ENCODE measurements at places on chromosomes 4 and X.

DNA sequence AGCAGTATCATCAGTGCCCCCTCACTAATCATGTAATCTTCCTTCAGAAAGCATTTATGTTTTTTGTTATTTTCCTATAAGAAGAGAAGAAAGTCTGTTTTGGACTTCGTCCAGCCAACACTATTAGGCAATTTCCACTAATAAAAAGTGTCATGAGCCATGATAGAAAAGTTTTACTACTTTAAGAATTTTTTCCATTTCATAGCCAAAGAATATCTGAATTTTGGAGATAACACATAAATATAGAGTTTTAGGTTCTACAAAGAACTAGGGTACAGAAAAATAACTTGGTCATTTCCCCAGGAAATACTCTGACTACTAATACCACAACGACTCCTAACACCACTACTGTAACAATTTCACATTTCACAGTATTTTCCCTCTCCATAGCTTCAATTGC is 41.8 kb upstream of the VEGFC start:
- no peak for DNase-seq

GRCh38 chr4:158610790-158611189 is 60.9 kb downstream of the C4orf46 start:
- DNase-seq = no peak

DNA sequence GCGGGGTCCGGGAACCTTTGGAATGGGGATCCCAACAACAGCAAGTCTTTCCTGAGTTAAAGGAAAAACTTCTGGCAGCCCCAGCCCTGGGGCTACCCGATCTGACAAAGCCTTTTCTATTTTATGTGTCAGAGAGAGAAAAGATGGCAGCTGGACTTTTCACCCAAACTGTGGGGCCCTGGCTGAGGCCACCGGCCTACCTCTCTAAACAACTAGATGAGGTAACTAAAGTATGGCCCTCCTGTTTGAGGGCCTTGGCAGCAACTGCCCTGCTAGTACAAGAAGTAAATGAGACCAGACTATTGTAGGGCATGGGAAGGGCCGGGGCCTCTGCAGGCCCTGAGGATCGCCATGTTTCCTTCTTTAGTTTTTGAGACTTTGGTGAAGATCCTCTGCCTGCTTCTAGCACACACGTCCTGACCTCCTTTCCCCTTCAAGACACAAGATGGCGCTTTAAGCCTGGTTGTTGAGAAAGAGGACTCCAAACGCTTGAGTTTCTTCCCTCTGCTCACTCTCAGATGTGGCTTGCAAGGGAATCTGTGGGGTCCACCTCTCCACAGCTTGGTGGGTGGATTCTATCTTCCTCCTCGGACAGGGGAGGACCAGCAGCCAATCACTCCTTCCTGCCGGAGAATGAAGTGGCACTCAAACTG is 18.5 kb upstream of the DRD5 start:
- no peak for DNase-seq

GRCh38 chrX:136112286-136112685 is 35.0 kb upstream of the FHL1 start:
- no peak for DNase-seq

- DNase-seq = no peak
Measured at GRCh38 chr4:150939530-150939929, 75.6 kb downstream of the LRBA start.

DNA sequence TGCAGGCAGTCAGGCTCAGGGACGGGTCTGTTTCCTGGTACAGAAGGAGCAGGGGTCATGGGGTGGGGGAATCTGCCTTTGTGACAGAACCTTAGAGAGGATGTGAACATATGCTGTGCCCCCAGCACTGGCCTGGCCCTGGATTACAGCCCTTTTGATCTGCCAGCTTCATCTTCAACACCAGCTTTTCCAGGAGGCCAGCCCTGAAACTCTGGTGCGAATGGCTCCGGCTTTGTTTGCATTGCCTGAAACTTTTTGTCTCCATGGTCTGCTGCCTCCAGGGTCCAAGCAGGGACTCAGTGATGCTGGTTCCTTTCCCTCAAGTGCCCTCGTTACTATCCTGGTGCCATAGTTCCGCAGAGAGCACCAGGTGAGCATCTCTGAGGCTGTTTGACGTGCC is 2.1 kb downstream of the CNGA2 start:
- no peak for DNase-seq

- DNase-seq = no peak
Measured at GRCh38 chr4:121030711-121031110, 41.6 kb downstream of the NDNF start.

- DNase-seq = no peak
Measured at GRCh38 chrX:119604766-119605463, 1.3 kb downstream of the NKRF start.

GRCh38 chr4:94352996-94353395 is 10.4 kb upstream of the HPGDS start:
- DNase-seq = no peak

DNA sequence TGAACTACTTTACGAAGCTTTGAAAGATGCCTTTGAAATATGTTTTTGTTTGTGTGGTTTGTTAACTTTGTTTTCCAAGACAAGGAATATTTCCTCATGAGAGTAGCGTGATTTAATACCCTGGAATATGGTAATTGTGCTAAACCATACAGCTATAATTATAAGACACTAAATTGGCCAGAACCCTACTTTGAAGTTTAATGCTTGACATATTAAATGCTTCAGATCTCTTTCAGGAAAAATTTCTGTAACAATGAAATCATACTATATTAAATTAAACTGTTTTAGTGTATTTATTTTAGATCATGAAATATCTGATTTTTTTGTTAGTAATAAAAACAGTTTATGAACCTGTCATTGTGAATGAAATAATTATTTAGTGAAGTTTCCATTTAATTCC is 63.5 kb downstream of the DCLK2 start:
- DNase-seq = no peak

- DNase-seq = no peak
Measured at GRCh38 chr4:3657902-3658529, 108.2 kb upstream of the ADRA2C start.

DNA sequence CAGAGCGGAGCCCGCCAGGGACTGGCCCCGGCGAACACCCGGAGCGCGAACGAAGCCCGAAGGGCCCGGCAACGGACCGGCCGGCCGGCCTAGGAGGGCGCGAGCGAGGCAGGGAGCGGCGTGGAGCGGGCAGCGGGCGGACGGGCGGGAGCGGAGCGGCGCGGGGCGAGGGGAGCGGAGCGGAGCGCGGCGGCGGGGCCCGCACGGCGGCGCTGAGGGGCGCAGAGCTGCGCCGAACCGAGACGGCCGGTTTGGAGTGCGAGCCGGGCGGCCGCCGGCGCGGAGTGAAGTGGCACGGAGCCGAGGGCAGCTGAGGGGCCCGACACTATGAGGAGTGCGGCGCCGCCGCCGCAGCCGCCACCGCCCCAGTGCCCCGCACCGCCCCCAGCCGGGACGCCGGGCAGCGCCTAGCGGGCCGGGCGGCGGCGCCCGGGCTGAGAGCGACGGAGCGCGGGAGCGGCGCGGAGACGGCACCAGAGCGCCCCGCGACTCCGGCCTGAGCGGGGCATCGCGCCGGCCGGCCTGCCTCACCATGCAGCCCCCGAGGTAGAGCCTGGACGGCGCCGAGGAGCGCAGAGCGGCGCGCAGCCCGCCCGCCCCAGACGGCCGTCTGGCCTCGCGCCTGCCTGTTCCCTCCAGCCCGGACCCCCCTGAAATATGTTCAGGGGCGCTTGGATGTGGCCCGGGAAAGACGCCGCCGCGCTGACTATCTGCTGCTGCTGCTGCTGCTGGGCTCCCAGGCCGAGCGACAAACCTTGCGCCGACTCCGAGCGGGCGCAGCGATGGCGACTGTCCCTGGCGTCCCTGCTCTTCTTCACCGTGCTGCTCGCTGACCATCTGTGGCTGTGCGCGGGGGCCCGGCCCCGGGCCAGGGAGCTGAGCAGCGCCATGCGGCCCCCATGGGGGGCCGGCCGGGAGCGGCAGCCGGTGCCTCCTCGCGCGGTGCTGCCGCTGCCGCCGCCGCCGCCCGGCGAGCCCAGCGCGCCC is 793 bp downstream of the NALF2 start:
- no peak for DNase-seq

- no peak for DNase-seq
Measured at GRCh38 chr4:137266511-137266910, 265.8 kb downstream of the PCDH18 start.

DNA sequence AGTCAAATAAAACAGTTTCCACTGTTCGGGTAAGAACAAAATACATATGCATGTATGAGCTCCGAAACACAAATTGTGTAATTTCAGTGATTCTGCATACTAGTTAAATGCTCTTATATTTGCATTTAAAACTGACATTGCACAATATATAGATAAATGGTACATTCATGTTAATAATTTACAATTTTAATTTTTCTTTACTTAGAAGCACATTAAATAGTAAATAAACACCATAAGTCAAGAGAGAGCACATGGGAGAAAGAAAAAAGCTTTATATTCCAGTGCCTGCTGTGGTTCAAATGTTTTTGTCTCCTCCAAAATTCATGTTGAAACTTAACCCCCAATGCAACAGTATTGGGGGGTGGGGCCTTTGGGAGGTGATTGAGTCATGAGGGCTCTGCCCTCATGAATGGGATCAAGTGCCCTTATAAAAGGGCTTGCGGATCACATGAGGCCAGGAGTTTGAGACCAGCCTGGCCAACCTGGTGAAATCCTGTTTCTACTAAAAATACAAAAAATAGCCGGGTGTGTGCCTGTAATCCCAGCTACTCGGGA is 322.9 kb downstream of the BCOR start:
- DNase-seq = no peak

GRCh38 chr4:32429151-32429550 is 1709.0 kb downstream of the PCDH7 start:
- no peak for DNase-seq

DNA sequence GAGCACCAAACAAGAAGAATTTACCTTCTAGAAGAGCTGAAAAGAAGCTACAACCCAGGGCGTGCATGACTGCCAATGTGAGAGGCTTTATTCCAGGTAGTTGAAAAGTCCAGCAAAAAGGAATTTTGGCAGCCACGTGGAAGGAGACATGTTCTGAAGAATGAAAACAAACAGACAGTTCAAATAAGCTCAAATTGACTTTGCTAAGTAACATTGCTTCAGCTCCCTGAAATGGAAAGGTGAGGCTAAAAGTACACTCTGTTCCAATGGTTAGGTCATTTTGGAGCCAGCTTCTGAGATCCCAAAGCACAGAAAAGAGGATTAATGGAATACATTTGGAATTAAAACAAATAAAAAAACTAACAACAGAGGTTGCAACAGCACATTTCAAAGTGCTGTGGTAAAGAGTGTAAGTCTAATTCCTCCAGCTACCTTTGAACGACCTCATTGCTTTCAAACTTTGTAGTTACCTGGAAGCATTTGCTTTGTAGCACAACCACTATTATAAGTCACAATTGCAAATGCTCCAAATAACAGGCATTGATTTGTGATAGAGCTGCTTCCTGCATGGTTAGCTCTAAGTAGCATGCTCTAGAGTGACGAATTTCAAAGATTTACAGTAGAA is 405.3 kb upstream of the EDA2R start:
- DNase-seq = no peak

- no peak for DNase-seq
Measured at GRCh38 chrX:150779385-150779784, 86.2 kb downstream of the MTMR1 start.

GRCh38 chr4:102263024-102263787 is 82.1 kb downstream of the SLC39A8 start:
- no peak for DNase-seq

DNA sequence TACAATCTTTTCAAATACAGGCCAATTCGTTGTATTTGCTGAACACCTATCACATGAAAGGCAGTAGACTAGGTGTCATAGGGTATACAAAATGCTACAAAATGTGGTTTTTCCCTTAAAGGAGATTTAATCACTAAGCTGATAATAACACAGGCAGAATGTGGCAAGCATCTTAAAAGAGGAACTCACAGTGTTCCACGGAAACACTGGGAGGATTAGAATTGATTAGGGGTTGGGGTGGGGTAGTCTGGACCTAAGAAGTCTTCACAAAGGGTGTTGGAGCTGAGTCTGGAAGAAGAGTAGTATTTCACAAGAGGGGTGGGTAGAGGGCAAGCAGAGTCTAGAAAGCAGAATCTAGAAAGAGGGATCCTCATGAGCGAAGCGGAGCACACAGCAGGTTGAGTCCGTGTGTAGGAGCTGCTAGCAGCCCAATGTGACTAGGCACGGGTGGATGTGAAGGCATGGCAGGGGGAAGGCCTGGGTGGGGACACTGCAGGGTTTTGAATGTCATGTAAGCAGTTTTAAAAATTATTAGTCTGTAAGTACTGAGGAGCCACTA is 123.6 kb downstream of the MGST2 start:
- no peak for DNase-seq

DNA sequence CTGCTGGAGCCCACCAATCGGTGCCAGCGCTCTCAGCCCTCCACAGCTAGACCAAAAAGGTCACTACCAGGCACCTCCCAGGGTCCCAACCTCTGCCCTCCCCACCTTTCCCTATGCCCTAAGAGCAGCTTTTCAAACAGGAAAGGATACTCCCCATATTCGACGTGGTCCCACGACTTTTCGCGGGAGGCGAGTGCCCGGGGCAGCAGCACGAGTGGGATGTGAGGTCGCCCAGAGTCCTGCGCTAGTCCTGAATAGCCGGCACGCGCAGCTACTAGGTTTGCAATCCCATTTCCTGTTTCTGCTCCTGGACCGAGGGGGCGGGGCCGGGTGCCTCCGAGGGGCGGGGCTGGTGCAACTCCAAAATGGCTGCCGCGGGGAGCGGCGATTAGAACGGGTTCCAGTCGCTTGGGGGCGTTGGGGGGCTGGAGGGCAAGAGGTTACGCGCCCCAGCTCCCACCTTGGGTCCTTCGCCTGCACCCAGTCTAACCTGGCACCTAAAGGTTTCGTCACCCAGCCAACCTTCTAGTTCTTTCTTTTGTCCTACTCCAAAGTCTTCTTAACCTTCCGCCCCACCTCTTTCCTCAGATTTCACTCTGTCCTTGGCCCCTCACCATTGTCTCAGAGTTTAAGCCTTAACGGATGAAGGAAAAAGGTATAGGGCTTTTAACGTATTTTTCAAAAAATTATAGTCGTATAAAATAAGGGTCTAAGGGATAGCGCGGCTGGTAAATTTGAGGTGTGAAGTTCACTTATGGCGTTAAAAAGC is 85.0 kb upstream of the TENT5D start:
- no peak for DNase-seq

DNA sequence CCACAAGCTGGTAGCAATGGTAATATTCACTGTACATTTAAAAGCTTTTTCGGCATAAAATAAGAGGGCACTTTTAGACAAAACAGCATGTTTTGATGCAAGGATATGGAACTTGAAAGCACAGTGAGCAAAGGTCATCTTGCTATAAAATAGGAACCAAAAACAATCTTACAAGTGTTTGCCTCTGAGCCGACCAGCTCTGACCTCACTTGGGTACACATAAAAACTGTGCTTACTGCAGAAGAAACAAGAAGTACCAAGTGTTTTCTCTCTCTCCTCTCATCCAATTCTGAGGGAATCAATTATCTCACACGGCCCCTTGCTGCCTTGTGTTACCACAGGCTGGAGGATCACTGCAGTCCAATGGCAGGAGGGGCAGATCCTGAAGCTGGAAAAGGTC is 4.8 kb upstream of the IQSEC2 start:
- DNase-seq = no peak
